ENCODE measurements at places on chromosomes 6 and 20.

DNA sequence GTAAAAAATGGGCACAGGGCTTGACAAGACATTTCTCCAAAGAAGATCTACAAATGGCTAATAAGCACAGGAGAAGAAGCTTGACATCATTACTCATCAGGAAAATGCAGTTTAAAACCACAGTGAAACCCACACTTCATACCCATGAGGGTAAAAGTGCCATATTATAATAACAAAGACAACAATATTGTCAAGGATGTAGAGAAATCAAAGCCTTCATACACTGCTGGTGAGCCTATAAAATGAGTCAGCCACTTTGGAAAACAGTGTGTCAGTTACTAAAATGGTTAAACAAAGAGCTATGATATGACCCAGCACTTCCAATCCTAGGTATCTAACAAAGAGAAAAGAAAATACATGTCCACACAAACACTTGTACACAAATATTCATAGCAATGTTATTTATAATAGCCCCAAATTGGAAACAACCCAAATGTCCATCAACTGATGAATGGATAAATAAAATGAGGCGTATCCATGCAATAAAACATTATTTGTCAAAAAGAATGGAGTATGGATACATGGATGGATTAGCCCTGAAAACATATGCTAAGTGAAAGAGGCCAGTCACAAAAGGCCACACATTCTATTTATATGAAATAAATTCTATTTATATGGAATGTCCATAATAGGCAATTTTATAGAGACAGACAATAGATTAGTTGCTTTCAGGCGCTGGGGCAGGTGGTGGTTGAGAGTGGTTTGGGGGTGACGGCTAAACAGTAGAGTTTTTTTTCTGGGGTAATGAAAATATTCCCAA is 11.5 kb upstream of the IL20RA start:
- DNase-seq = no peak

DNA sequence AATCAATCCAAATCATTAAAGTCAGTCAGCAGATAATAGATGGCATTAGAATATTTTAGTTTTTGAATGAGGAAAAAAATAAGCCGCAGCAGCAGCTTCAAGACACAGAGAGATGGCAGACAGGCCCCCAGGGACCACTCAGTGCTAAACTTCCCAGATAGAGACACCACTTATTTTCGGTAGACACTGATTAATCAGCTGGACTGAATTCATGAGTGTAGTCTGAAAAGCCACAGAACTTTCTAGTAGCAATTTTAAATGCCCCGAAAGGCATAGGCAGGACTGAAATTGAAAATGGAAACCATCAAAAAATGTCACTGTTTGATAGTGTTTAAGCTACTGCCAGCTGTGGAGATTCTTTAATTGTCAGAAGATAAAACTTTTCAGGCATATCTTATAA is 3.1 kb upstream of the CLDN20 start:
- DNase-seq = no peak

DNA sequence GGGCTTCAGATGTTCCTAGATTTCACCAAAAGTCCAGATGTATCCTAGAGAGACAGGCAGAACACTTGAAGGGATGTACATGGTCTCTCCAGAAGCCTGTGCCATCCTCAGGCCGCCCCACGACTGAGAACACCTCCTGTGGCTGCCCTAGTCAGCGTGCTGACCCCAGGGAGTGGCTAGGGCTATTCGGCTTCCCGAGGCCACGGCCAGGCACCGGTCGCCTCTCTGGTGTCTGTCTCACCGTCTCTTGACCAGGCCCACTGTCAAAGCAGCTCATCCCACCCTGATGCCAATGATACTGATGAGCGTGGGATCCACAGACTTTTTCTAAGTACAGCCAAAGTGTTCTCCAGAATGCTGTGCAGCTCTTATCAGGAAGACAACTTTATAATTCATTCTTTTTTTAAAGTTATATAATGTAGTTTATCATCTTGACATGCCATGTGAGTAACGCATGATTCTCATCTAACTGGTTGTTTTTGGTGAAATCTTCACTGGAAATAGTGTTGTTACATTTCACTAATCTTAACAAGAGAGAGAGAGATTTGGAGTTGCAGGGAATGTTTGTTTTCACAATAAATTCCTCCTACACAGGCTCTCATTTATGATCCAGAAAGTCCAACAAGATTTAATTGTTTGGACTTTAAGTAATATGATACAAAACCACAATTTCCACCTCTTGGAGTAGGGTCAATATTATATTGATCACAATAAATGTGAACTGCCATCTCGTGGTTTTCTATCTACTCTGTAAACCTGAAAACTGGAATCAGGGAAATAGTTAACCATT is 41.7 kb upstream of the KLHL31 start:
- DNase-seq = no peak

GRCh38 chr6:125742464-125743120 is 6.8 kb upstream of the HEY2 start:
- no peak for DNase-seq

DNA sequence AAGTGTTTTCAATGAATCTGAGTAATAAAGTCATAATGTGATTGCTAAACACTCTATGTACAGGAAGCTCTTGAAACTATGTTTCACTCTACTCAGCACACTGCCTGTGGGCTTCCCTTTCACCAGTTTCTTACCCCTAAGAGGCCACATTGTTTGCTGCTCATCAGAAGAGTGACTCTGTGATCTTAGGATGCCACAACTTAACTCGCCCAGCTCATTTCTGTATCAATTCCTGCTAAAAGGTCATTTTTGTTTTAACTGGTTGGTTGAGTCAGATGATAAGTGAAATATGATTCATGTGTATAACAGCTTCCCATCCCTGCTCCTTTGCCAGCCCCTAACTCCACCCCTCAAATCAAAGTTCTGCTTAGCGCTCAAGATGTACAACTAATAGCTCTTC is 9.8 kb upstream of the NDUFAF4 start:
- no peak for DNase-seq

- no peak for DNase-seq
Measured at GRCh38 chr6:34569361-34569973, 13.3 kb upstream of the SPDEF start.

GRCh38 chr6:81166770-81167169 is 585.7 kb downstream of the TENT5A start:
- no peak for DNase-seq

DNA sequence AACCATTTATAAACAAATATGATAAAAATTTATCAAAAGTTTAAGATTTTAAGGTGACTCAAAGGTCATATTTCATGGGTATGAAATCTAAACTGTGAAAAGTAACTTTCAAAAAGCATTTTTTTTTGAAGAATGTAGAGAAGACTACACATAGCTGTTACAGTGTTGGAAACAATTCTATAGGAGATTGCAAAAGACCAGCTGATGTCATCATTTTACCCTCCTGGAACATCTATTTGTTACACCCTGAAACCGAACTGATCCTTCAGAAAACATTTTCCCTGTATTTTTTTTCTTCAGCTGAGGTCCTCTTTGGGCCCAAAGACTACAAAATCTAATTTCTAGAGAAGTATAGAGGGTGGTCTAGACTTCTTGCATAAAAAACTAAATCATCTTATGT is 297.5 kb upstream of the FERMT1 start:
- DNase-seq = no peak

GRCh38 chr6:37631295-37631694 is 66.4 kb downstream of the MDGA1 start:
- no peak for DNase-seq

- DNase-seq = no peak
Measured at GRCh38 chr6:78611886-78612480, 255.4 kb upstream of the IRAK1BP1 start.
